Retina (tissue), 1 donor: ENCODE measurements at places on chromosomes 6 and 20.

GRCh38 chr6:143061597-143062385 lies 1.1 kb downstream of the AIG1 start:
- DNase-seq: peak; percentile 7

- DNase-seq: no peak
Measured at GRCh38 chr6:9103876-9104521, 668.7 kb upstream of the SLC35B3 start.

DNA sequence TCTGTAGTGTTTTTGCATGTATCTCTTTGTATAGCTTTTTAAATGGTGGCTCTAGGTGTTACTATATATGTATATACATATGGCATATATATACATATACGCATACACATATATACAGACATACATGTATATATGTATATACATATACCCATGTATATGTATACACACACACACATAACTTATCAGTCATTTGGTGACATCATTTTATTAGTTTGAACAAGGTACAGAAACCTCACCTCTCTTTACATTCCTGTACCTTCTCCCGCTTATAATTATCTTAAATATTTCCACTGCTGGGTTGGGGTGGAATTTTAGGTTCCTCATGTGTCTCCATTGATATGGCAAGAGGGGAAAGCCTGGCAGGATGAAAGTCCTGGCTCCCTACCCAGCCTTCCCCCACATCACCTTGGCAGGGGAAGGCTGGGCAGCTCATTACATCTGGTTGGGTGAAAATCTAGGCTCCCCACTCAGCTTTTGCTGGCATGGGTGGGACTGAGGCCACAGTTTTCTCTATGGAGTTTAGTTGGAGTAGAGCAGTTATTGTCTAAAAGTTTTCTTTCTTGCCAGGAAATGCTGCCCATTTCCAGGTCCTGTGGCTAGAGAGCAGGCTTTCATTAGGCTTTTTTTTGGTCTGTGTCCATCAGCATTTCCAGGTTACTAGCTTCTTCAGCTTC lies 7.6 kb downstream of the GLO1 start:
- no peak for DNase-seq

GRCh38 chr6:119096721-119097565 lies 18.5 kb upstream of the FAM184A start:
- DNase-seq: no peak

GRCh38 chr6:38136547-38136946 lies 317.0 kb downstream of the ZFAND3 start:
- no peak for DNase-seq

- DNase-seq: peak; percentile 62
Measured at GRCh38 chr6:113857556-113858479, 673 bp downstream of the MARCKS start.

DNA sequence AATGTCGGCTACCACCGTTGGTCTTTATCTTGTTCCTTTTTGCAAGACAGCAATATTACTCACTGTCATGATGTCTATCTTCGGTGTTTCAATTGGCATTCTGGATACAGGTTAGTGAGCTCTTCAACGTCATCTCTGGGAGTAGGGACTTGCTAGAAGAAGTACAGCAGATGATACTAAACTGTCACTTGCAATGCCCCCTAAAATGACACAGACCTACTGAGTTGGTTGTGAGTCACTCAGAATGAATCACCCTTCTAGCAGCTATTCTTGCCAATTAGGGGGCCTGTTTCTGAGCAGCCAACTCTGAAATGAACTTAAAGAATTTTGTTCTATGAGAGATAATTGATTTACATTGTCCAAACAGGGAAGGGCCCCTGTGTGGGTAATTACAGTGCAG lies 176.5 kb downstream of the SLC16A10 start:
- no peak for DNase-seq

- DNase-seq: no peak
Measured at GRCh38 chr6:3631877-3632276, 119.6 kb downstream of the PXDC1 start.

GRCh38 chr20:38870733-38871559 lies 55.3 kb upstream of the FAM83D start:
- no peak for DNase-seq

- no peak for DNase-seq
Measured at GRCh38 chr6:110554966-110555460, 78.6 kb upstream of the SLC22A16 start.

- DNase-seq: no peak
Measured at GRCh38 chr6:157831424-157832249, 8.6 kb downstream of the SNX9 start.

GRCh38 chr20:57130160-57130772 lies 136.2 kb downstream of the BMP7 start:
- DNase-seq: no peak

GRCh38 chr6:79240509-79240908 lies 6.0 kb upstream of the HMGN3 start:
- DNase-seq: no peak

- DNase-seq: no peak
Measured at GRCh38 chr6:15796130-15796771, 133.4 kb upstream of the DTNBP1 start.

- no peak for DNase-seq
Measured at GRCh38 chr6:69887714-69888345, 21.5 kb downstream of the COL19A1 start.

DNA sequence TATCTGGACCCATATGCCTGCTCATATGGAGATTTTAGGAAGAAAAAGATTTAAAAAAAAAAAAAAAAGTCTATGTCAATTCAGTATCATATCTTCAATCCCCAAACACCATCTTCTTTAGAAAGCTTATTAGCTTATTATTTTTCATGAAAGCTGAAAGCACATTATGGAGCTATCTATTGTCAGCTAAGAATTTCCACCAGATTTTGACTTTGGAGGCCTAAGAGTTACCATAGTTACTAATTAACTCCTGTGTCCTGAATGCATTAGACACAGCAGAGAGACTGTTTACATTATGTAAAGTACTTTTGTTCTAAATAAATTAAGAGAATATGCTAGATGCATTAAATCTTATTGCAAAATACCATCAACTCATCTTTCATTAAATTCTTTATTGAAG lies 255.5 kb upstream of the NRSN1 start:
- DNase-seq: no peak

GRCh38 chr6:42694586-42694985 lies 27.8 kb downstream of the PRPH2 start:
- DNase-seq: no peak

DNA sequence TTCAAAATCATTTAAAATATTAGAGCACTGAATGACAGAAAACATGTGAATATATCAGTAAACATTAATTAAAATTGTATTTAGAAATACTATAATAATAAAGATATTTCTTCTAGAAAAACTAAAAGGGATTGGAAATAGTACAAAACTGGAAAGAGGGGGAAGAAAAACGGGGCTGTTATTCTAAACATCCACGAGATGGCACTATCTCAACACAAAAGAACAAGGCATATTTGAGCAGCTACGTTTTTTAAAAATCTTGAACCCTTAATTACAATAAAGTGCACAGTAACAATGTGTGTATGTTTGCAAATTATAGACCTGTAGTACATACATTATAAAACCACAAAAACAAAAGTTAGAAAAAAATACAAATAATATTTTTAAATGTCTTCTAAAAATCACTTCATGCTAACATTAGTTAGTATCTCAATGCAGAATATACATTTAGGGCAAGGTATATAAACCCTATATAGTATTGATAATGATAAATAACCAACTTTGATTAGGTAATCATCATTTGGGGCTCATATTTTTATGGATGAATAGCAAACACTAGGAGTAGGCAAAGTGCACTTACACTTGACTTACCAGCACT lies 42.5 kb upstream of the PNISR start:
- DNase-seq: no peak

GRCh38 chr6:1736346-1737105 lies 126.8 kb downstream of the FOXC1 start:
- no peak for DNase-seq

- no peak for DNase-seq
Measured at GRCh38 chr6:77776441-77776840, 123.6 kb downstream of the MEI4 start.

DNA sequence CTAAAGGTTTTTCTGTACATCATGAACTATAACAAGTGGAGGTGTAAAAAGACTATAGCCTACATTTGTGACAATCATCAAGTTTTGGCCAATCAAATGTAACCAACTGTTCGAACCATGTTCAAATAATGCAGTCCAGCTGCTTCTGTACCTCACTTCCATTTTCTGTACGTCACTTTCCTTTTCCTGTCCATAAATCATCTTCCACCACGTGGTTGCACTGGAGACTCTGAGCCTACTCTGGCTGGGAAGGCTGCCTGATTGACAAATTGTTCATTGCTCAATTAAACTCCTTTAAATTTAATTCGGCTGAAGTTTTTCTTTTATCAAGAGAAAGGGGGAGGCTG lies 270.4 kb upstream of the JARID2 start:
- DNase-seq: no peak

DNA sequence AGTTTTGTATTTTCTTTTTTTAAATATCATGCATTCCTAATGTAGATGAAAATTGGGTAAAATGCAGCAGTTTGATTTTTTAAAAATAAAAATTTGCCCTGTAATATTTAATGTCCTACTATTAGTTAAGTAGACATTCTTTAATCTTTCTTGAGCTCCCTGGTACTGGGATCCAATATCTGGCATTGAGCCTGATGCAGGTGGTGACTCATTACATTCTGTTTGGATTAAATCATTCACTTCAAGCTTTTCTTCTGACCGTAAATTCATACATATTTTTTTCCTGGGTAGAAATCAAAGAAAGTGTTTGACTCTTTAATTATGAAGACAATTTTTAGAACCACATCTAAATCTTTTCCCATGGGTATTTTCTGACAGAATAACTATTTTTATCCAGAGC lies 768.8 kb upstream of the SLC35B3 start:
- DNase-seq: no peak

- no peak for DNase-seq
Measured at GRCh38 chr6:13870214-13870830, 54.4 kb upstream of the RNF182 start.

DNA sequence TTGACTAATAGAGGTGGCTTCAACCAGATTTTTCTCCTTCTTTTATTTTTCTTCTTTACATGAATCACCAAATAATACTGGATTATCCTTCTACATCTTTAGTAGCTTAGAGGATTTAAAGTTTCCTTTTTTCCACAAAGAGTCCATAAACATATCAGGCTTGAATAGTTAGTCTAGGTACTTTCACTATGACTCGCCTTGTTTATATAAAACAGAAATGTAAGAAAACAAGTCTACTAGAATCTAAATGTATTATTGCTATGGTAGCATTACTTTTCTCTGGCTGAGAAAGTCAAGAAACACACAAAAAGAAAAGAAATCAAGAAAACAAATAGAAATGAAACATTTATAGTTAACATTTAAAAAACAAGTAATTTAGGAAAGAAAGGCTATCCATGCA lies 215.2 kb downstream of the PTPRK start:
- DNase-seq: no peak

DNA sequence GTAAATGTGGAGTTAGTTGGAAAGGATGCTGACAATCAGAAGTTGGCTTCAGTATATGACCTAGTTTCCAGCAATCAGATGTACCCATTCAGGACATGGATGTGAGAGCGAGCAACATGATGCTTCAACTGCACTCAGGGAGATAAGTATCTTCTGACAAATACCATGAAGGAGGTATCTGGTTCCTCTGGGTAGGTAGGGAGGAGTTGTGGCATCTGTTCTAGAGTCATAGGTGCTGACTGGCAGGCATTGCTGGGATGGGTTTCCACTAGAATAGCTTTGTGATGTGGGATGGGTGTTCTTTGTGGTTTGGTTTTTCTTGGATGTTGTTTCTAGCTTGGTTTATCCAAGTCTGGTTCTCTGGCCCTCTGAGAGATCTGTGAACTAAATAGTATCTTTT lies 3.9 kb upstream of the REV3L start:
- no peak for DNase-seq

DNA sequence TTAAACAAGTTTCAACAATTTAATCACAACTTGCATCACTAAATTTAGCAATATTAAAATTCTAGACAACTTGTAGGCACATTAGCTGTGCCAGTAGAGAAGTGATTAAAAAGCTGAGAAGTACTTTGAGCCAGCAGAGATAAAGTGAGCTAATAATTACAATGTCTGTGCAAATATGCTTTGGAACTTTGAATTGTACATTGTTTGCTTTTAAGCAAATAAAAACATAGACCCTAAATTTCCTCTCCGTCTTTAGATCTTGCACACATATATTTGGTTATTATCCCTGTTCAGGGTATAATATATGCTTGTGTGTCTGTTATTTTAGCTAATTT lies 44.2 kb upstream of the DEFB112 start:
- DNase-seq: no peak

DNA sequence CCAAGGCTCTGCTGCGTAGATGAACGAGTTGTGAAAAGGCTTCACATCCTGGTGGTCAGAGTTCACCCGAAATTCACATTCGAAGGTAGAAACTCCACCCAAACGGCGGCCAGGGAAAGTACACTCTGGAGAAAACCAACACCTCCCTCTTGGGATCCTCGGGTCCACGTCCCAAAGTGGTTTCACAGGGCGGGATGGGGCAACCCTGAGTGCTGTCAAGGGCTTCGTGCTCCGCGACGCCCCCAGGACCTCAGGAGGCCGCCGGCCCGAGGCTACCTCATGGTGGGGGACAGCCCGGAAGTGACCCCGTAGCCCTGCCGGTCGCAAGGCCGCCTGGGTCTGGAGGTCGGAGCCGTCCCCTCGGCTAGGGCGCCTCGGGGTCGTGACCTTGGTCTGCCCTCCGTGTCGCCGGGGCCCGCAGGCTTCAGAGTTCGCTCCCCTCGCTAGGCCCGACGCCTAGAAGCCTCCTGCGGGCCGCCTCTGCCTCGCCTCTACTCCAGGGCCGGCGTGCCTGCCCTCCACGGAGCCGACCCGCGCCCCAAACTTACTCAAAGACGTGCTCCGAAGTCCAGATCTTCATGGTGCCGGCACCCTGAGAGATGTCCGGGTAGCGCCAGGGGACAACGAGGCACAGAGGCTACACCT lies at the start of gene PRELID3B:
Gene PRELID3B, minus strand, starts transcription at position 636 of the 645 bp plus-strand sequence. Its CDS starts 56 bp downstream, at position 580.
- DNase-seq: no peak

DNA sequence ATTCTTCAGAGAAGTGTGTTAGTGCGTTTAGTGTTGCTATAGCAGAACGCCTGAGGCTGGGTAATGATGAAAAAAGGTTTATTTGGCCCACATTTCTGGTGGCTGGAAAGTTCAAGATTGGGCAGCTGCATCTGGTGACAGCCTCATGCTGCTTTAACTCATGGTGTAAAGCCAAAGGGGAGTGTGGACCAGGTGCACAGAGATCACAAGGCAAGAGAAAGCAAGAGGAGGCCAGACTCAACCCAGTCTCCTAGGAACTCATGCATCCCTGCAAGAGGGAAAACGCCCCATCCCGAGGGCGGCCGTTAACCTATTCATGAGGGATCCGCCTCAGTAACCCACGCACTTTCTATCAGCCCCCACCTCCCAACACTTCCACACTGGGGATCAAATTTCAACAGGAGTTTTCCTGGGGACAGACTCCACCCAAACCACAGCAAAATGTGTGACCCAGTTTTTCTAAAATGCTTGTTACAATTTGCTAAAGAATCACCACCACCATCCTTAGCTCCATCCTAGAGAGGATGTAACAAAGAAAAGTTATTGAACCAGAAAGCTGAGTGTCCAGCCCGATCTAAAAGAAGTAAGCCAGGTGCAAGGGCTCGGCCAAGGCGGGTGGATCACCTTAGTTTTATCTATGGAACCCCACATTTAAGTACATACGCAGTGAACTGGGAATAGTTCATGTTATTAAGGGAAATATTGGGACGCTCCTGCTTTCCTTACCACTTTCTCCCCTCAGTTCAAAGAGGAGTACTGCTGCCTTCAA lies 164.8 kb downstream of the QKI start:
- DNase-seq: peak; percentile 28
